Stimulated activated CD8-positive, alpha-beta memory T cell treated with anti-CD3 and anti-CD28 coated beads, Interleukin-2, amount 100 ng/mL, for 1 hour (primary cell): ENCODE measurements at places on chromosomes 5 and 9.

DNA sequence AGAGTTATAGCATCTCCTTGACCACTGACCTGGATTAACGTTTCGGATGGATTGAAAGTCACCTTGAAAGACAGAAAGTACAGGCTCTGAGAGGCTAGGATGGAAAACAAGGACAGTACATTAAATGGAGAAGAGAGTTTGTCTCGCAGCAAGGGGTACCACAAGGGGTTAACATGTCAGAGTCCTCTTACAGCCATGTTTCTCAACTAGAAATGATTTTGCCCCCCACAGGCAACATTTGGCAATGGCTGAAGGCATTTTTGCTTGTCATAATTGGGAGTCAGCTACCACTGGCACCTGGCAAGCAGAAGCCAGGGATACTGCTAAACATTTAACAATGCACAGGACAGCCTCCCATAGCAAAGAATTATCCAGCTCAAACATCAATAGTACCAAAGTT lies 90.8 kb upstream of the EQTN start:
- DNase-seq: no peak

GRCh38 chr9:22416692-22417060 lies 29.9 kb upstream of the DMRTA1 start:
- DNase-seq: no peak

- DNase-seq: no peak
Measured at GRCh38 chr5:91283326-91283725, 99.8 kb downstream of the ARRDC3 start.

DNA sequence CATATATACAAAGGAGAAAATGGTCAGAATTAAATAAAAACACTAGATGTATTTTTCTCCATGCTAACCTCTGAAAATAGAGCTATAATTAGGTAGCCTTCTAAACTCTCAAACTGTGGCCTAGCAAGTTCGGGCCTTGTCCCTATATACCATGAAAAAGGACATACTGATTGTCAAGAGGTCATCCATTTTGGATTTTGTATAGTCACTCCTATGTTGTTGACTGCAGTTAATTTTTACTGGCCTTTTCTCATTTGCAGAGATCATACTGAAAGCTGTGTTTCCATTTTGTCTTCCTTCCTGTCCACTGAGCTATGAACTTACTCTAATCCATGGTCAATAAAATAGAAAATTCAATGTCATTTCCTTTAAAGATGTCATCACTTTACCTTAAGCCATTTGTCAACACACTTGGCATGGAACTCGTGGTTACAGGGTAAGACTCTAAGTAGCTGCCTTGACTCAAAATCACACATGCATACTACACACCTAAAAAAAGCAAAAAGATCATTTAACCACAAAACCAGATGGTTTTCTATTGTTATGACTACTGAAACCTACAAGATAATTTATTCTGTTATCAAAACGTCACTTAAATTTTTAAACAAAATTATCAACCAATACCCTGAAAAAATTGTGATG lies 58.0 kb downstream of the RNF38 start:
- DNase-seq: no peak

GRCh38 chr9:98222885-98223691 lies 30.7 kb upstream of the CORO2A start:
- DNase-seq: no peak

- no peak for DNase-seq
Measured at GRCh38 chr9:131743501-131743900, 3.6 kb upstream of the RAPGEF1 start.

- no peak for DNase-seq
Measured at GRCh38 chr9:69975681-69976080, 68.0 kb upstream of the MAMDC2 start.

GRCh38 chr5:136082390-136083193 lies 50.1 kb upstream of the SMAD5 start:
- DNase-seq: peak; percentile 10

DNA sequence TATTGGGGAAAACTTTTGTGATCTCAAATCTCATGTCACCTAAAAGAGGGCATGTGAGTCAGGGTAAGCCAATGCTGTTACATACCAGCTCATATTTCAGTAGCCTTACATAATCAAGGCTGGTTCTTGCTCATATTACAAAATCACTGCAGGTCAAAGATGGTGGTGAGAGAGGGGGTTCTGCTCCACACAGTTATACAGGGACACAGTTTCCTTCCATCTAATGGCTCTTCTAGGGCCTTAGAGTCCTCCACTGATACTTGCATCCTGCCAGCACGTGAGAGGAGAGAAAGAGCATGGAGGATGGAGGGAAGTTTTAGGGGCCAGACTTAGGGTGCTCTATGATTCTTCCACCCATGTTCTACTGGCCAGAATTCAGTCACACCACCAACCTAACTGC lies 130.0 kb downstream of the LIFR start:
- DNase-seq: no peak

GRCh38 chr5:107616213-107616612 lies 54.5 kb downstream of the EFNA5 start:
- no peak for DNase-seq

GRCh38 chr9:133087429-133088145 lies 25.8 kb downstream of the CEL start:
- no peak for DNase-seq

DNA sequence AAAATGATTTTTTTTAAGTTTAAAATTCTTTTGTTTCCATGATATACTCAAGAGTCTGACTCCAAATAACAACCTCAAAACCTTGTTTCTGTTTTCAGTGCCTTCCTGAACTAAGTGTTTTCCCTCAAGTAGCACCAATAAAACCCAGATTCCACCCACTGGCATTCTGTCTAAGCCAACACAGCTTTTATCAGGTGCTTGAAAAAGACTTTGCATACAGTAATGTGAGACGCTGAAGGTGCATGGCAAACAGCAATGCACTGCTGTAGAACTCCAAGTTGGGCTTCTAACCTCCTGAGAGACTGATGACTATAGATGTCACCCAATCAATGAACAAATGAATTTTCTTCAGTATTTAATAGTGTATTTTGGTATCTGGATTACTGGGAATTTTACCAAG lies 95.7 kb downstream of the NFIB start:
- DNase-seq: no peak

DNA sequence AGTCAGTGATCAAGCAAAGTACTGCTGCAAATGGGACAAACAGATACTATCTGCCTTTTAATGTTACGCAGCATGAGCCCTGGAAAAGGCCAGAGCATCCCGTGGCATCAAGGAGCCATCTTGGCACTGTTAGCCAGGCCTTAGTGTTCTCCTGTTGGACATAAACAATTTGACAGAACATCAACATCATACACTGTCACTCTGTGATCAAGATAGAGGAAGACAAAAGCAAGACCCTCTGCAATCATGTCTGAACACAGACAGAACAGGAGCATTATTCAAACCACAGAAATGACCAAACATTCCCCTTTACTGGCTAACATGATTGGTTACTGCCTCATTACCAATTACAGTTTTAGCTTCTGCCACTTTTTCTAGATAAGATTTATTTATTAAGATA lies 21.2 kb upstream of the ROPN1L start:
- DNase-seq: no peak

DNA sequence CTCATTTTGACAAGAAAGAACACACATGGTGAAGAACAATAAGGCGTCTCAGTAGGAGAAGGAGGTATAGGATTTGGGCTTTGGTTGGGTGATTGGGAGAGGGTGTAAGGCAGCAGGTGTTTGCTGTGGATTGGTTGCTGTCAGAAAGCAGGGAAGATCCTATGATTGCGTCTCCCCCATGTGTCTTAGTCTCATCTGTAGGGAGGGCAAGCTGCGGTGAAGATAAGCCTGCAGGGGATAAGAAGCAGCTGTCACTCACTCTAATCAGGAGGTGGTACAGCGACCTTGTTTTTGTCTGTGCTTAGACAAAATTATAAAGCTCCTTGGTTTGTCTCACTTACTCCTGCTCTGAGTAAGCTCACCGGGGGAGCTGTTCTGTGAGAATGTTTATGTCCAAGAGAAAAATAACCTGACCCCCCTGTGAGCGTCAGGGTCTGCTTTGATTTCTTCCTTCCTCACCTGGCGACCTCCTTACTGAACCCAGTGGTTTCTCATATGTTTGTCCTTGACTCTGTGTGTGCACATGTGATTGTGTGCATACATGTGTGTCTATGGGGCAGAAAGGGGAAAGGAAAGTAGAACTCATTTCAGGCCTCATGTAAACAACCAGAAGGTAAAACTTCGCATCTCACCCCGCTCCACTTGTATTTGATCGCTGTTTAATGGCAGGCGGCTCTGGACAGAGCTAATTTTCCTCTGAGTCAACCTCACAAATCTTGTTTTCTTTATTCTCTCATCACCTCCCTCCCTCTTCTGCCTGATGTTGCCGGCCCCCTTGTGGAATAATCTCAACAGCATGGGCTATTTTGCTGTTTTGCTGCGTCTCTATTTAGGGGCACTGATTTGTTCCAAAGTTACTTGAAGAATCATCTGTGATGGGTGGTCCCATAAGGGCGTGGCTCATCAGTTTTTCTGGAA lies 105.6 kb downstream of the TENT4A start:
- no peak for DNase-seq

- DNase-seq: no peak
Measured at GRCh38 chr5:135072387-135073281, 38.6 kb upstream of the PITX1 start.

- no peak for DNase-seq
Measured at GRCh38 chr5:127839496-127840197, 136.5 kb downstream of the CCDC192 start.

- DNase-seq: no peak
Measured at GRCh38 chr9:114210136-114210535, 54.8 kb downstream of the COL27A1 start.

- no peak for DNase-seq
Measured at GRCh38 chr9:36862206-36863145, 171.6 kb downstream of the PAX5 start.

GRCh38 chr5:88734191-88734640 lies 148.8 kb downstream of the MEF2C start:
- no peak for DNase-seq

DNA sequence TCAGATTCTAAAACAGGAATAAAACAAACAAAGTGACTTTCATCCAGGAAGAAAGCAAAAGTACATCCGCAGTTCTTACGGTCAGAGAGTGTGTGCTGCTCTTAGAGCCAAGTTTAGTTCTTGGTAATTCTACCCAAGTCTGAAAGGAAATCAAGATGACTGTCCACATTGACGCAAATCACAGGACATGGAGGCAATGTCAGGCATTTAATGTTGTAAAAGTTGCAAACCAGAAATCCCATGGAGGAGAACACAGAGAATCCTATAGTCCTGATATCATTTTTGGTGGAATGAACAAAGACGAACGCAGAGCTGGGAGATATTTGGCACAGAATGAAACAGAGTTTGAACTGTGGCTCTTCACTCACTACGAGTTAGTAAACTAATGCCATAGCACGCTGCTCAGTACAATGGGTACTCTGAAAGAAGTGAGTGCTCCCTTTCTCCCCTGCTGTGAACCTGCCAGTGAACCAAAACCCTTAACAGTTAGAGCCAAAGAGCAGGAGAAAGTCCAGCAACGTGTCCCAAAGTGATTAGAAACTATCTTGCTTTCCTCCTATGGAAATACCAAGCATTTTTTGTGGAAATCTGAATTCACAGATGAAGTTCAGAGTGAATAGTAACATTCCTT lies 74.3 kb downstream of the MUSK start:
- no peak for DNase-seq

- no peak for DNase-seq
Measured at GRCh38 chr9:91265514-91265913, 96.2 kb downstream of the AUH start.

- no peak for DNase-seq
Measured at GRCh38 chr5:168174376-168174775, 117.1 kb upstream of the WWC1 start.

DNA sequence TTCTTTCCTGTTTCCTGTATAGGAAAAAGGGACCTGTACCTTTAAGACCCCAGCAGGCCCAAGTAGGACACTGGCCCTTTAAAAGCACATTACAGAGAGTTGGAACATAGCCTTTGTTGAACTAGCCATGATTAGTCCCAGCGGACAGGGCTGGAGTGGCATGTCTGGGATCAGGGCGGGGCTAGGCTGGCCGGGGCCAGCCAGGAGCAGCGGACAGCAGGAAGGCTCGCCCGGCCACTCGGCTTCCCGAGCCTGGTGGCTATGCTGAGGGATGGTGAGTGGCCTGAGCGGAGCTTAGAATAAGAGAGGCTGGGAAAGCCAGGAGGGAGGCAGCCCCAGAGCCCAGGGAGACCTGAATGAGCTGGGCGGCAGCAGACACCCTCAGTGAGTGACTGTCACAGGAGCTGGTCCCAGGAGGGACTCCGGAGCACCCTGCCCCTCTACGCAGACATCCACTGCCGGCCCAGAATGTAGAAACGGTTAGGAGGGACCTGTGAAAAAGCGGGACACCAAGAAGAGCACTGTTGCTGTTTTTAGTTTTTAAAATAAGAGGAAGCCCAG lies 92.1 kb downstream of the DAB2IP start:
- DNase-seq: no peak

DNA sequence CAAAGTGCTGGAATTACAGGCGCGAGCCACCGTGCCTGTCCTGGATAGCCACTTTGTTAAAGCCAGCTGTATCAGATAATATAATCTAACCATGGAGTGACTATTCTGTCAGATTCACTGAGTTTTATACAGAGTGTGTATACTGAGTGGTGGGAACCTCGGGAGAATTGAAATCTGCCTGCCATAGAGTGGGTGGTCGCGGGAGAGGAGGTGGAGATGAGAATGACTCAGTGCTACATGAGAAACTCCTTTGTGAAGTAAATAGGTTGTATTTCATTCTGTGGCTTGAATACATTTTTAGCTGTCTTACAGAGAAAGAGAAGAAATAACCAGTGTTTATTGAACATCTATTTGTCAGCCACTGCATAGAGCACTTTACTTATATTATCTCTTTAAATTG lies 26.4 kb downstream of the ATP6V0E1 start:
- no peak for DNase-seq

- DNase-seq: no peak
Measured at GRCh38 chr5:6829150-6829784, 116.0 kb downstream of the TENT4A start.

DNA sequence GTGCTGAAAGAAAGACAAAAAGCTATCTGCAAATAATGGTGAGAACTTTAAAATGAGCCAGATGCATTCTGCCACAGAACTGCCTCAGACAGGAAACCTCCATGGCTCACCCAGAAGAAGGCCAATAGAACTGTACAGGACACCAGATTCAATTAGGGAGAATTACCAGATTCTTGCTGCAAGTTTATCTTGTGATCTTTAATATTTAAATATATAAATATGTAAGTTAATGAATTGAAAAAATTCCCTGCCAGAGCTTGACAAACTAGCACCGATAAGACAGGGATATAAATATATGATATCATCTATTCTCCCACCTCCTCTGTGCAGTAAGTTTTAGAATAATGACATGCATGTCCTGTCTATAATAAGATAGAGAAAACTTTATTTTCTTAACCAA lies 252.8 kb downstream of the PLK2 start:
- no peak for DNase-seq
